ENCODE measurements at places on chromosomes 3 and 15. TPM values are rescaled to one million over a fixed set of nuclear protein-coding genes. Genes with fewer than 3 reads are reported as not detected.

DNA sequence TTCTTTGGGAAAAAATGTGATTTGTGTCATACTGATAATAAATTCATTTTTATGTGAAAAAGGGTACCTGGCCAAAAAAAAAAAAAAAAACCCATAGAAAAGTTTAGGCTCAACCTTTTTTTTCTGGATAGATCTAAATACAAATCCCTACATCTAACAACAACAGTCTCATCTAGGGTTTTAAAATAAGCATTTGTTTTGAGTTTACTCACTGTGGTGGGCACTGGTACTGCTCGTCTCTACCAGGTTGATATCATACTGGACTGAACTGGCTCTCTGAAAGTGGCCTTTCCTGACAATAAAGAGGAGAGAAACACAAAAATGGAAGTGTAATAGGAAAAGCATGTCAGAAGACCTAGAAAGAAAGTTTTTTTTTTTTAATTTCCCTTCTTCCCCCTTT lies 52.0 kb downstream of the FBXO22 start:
- DNase-seq, result no peak

DNA sequence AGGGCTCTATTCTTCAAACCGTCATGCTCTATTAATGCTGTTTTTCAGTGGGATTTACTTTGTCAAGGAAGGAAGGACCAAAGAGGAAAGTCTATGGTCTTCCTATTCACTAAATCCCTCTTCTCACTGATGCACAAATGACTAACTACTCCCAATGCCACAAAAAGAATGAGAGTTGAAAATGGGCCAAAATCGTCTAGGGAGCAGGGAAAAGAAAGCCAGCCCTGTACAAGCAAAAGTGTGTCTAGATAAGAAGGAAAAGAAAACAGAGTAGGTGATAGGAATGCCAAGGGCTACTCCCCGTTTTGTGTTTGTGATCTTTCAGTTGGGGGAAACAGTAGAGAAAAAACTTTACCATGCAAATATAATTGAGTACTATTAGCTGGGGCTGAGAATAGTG lies 97.2 kb upstream of the TMCO5A start:
- no peak for DNase-seq

GRCh38 chr3:143851331-143852017 lies 3.2 kb upstream of the SLC9A9 start:
- no peak for DNase-seq

GRCh38 chr15:38667890-38668850 lies 103.6 kb upstream of the RASGRP1 start:
- no peak for DNase-seq

GRCh38 chr3:78794431-78794830 lies 973.4 kb downstream of the ROBO1 start:
- no peak for DNase-seq

DNA sequence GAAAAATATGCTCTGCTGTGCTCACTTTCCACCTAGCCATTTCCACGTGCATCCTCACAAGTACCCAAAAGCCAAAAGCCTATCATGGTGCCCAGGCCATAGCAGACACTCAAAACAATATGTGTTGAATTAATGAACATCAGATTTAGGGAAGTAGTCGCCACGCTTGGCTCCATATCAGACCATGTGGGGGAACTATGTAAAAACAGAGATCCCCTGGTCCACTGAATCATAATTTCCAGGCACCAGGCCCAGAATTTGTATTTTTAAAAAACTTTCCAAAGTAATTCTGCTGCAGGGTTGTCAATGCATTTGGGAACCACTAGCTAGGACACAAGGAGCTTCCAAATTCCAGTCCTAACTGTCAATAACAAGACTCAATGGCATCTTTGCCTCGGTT lies 77.3 kb downstream of the CNTN3 start:
- DNase-seq, result no peak

- DNase-seq, result no peak
Observed at GRCh38 chr3:171458864-171459136, 1.4 kb downstream of the TNIK start.

GRCh38 chr15:40737048-40737447 lies 18.0 kb downstream of the RMDN3 start:
- no peak for DNase-seq

DNA sequence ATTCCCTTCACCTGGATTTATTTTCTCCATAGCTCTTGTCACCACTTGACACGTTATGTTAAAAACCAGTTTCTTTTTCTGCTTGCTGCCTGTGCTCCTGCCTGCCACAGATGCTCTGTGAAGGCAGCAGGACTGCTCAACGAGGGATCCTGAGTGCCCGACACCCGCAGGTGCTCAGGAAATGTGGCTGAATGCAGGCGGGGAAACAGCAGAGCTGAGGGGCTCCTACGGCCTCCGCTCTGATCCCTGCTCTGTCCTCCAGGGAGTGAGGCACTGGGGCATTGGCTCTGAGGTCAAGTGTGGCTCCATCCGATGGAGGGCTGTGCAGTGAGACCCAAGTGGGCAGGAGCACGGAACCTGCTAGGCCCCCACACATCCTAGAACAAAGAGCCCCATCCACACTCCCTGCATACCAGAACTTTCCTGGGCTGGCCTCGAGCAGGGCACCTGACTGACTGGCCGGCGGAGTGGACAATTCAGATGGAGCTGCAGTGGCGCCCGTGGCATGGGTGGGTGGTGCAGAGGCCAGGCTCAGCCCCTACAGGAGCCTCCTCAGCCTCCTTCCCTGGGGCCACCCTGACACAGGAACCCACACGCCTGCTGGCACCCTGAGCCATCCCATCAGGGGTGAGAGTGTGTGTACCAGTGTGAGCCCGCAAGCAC lies 27.9 kb downstream of the IQSEC1 start:
- DNase-seq, result no peak

Gene NR2F2
- total RNA-seq, result 0.24 TPM

All from activated T-cell treated with anti-CD3 and anti-CD28 coated beads, Interleukin-2, amount 50 U/mL, for 4 hours (primary cell).